ENCODE measurements at places on chromosomes 7 and 10.

GRCh38 chr7:38217672-38218071, 39.6 kb downstream of the STARD3NL start:
- no peak for DNase-seq

DNA sequence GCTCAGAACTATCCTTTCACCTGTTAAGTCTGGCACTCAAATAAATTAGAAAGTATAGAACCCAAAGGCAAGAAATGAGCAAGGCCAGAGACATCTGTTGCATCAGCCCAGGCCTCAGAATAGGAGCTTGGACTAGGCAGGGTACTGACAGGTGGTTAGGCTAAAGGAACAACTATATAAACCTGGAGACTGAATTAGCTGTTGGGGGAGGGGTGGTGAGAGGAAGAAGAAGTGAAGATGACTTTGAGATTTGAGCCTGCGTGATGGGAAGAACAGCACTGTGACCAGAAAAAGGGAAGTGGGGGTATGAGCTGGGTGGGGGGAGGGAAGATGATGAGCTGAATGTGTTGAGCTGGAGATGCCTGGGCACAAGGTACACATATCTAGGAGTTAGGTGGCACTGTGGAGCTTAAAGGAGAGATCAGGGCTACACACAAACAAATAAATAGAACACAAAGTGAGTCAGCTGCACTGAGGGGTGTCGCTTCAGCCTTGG, 244.7 kb downstream of the PTEN start:
- DNase-seq = no peak

DNA sequence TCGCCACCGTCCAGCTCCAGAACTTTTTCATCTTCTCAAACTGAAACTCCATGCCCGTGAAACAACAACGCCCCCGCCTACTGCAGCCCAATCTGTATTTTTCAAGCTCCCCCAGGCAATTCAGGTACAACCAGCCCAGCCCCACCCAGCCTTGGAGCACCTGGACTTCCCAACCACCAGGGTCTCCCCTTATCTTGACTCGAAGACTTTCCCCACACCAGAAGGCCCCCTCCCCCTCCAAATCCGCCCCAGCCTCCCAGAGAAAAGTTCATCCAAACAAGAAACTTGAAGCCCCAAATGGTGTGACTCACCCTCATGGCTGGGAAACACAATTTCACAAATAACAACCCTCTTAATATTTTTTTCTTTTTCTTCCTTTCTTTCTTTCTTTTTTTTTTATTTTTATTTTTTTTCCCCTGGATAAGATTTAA, 10.6 kb downstream of the ZCCHC24 start:
- no peak for DNase-seq

DNA sequence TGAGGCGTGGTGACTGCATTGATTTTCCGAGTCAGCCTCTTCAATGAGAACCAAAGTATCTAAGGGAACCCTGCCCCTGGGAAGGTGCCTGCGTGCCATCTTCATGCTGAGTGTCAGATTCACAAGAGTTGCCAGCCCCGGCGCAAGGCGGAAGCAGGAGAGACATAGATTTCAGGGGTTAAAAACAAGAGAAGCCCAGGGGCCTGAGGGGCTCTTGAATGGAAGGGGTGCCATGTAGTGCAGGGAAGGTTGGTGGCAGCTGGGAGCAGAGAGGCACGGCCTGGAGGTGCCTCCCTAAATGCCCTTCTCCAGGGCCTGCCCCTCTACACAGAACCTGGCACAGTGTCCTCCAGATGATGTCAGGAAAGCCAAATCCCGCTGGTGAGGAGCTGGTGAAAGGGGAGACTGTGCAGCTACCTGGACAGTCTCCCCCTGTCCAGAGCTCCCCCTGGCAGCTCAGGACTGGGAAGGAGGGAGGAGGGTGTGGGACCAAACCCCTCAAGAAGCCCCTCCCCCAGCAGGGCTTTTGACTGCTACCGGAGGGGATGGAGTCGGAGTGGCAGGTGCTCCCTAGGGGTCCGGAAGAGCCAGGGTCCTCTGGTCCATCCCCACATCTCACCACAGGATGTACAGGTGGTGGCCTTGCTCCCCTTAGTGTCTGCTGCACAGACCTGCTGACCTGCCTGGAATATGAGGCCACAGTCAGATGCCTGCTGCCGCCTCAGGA, 137.9 kb downstream of the TCERG1L start:
- DNase-seq = no peak

GRCh38 chr10:29949411-29950011, 109.9 kb downstream of the JCAD start:
- no peak for DNase-seq

DNA sequence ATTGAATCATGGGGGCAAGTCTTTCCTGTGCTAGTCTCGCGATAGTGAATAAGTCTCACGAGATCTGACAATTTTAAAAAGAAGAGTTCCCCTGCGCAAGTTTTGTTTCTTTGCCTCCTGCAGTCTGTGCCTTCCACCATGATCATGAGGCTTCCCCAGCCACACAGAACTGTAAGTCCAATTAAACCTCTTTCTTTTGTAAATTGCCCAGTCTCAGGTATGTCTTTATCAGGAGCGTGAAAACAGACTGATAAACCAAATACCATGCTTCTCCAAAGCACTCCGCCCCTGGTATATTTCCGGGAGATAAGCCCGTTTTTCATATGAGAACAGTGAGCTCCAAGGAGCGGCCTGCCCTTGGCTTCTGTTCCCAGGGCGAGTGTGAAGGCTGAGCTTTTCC, 118.9 kb downstream of the EVX1 start:
- no peak for DNase-seq

- no peak for DNase-seq
These were observed 275.8 kb upstream of the SEMA3D start for GRCh38 chr7:85462671-85463070.

DNA sequence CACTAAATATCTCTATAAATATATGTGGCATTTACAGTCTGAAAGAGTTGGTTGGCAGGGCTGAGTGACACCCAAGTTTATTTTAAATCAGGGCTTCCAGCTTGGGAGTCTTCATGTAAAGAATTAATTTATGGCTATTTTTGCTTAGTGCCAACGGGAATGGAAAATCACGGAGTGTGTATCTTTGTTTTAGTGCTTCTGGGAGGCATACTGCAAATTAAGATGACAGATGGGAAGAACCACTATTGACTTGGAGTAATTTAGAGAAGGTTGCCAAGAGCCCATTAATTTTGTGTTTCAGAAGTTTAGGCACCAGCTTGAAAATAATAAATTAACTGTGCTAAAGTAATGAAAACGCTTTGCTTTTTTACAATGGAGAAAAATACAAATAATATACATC, 135.2 kb downstream of the GPR37 start:
- DNase-seq = peak; percentile 47

GRCh38 chr7:100266576-100267354, 40.7 kb upstream of the SPDYE3 start:
- DNase-seq = no peak

GRCh38 chr10:7928536-7928935, 110.2 kb downstream of the TAF3 start:
- DNase-seq = no peak

GRCh38 chr7:138359870-138360559, 100.0 kb upstream of the TRIM24 start:
- DNase-seq = no peak

GRCh38 chr7:17940951-17941431, 697 bp upstream of the SNX13 start:
- peak; percentile 64 for DNase-seq

DNA sequence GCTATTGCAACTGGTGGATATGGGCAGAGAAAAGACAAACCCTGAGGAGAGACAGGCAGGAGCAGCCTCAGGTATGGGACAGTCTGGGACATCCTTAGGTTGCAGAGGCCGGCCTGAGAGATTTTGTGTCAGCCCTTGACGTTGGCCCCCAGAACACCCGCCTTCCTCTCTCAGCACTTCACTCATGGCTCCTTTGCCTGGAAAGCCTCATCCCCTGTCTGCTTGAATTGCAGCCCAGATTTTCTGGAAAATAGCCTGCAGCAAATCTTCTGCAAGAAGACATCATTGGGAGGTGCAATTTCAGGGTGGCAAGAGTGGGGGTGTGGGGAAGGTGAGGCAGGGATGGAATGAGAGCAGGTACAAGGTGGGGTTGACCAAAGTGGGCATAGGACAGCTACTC, 2.2 kb upstream of the FRMD4A start:
- DNase-seq = no peak

- DNase-seq = peak; percentile 47
These were observed 154.5 kb upstream of the LYZL2 start for GRCh38 chr10:30783939-30784501.

GRCh38 chr7:30112103-30112713, 22.6 kb upstream of the MTURN start:
- no peak for DNase-seq

GRCh38 chr10:128211953-128212727, 85.9 kb upstream of the MKI67 start:
- peak; percentile 63 for DNase-seq

DNA sequence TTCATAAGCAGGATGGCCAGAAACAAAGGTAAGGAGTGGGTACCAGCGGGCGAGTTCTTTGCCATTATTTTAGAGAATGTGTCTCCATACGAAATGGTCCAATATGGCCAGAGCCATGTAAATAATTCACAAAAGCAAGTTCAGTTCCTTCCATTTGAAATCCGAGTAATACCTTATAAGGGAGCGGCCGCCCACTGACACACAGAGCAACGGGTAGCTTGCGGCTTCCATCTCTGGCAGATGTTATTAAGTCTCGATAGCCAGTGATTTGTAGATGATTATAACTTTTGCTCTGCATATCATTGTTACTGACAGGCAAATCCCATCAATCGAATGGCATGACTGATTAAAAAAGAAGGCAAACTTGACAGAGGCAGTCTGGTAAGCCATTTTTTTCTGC, 63.2 kb downstream of the GFRA1 start:
- DNase-seq = no peak

- no peak for DNase-seq
These were observed 154.4 kb upstream of the MKLN1 start for GRCh38 chr7:131173145-131173890.

- no peak for DNase-seq
These were observed 102.1 kb downstream of the CRPPA start for GRCh38 chr7:16318989-16319915.

GRCh38 chr10:44511601-44512000, 126.7 kb upstream of the CXCL12 start:
- no peak for DNase-seq

DNA sequence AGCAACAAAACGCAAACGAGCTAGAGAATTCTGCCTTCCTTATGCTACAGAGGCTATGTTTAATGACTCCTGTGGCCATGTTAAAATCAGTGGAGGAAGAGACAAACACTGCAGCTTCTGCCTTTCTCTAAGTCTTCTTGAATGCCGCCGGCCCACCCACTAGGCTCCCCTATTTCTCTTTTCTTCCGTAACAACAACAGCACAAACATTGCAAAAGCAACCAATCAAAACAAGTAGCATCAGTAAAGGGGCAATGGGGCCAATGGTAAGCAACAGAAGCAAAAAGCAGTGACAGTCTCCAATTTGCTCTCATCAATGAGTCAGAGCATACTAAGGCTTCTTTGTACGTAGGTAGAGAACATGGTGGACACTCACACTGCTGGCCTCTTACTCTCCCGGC, 26.8 kb downstream of the DNAJC1 start:
- DNase-seq = no peak

DNA sequence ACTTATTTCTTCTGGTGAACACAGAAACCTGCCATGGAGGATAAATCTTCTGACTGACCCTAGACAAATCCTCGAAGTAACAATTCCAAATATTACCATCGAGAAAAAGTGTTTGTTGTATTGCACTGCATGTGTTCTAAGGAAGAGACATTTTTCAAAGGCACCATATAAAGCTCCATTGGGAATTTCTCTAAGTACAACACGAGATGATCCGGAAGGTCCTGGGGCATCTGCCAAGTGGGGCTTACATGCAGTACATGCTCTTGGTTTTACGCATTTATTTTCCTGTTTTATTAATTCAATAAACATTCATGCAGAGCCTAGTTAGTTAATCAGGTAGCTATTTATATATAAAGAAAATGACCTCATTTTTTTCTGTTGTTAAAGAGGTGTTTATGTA, 692.0 kb upstream of the IGFBP3 start:
- no peak for DNase-seq

DNA sequence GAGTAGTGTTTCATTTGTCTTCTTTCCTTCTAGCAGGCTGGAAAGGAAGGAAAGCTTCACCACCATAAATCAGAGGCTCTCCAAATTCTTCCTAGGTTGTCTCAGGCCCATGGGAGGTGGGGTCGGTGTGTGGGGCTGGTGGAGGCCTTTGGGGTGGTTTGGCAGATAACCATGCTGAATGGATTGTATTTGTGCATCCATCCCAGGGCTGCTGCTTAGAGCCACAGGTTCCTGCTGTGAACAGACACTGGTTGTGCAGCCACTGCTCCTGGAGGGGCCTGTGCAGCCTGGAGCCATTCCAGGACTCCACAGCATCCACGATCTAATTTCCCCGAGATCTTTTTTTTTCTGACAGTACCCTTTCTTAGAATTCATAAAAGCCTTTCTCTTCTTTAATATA, 741.8 kb downstream of the SUGCT start:
- DNase-seq = no peak

DNA sequence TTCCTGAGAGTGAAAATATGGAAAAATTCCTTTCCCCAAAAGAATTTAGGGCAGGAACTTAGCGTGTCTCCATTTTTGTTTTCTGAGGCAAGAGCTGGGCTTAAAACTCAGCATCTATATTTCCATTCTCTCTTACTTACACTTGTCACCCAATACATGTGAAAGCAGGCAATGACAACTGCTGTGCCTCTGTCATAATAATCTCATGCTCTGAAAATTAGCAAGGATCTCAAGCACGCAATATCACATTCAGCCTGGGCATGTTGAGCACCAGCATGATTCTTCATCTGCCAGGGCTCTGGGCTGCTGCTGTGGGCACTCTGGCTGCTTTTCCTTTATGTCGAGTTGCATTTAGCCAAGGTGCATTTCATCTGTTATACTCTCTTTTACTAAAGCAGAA, 255.5 kb downstream of the SNX10 start:
- DNase-seq = no peak

DNA sequence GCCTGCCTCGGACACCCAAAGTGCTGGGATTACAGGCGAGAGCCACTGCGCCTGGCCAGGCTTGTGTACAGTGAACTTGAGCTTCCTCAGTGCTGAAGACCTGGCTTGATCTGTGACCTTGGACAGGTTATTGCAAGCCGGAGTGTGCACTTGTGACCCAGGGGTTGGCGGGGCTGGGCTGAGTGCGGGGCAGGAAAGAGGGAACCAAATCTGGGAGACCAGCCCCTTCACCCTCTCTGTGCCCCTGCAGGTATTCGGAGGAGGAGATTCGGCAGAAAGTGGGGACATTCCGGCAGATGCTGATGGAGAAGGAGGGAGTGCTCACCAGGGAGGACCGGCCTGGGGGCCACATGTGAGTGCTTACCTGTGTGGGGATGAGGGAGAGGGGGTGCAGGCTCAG, 46.2 kb downstream of the SRRM3 start:
- DNase-seq = no peak

DNA sequence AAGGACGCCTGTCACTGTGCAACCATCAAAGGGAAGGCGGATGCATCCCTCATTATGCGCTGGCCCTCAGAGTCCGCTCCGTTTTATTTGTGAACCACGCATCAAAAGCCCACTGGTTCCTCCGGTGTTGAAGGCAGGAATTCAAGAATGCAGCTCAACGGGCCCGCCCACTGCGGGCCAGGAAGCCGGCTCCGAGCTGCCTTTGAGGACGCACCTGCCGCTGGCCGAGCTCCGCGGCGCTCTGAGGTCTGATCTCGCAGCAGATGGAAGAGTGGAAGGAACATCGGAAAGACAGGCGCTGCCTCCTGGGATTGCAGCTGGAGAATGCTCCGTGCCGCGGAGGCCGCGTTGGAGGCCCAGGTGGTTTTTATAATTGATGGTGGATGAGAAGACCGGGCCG, 56.9 kb upstream of the ADGRA1 start:
- DNase-seq = peak; percentile 54

- DNase-seq = no peak
These were observed 137.3 kb downstream of the CELF2 start for GRCh38 chr10:11154849-11155498.
